Cardiac fibroblast (primary cell): ENCODE measurements at places on chromosomes 6 and 20.

- peak; percentile 92 for DNase-seq
Observed at GRCh38 chr20:8073024-8073832, 53.7 kb upstream of the TMX4 start.

GRCh38 chr6:72530152-72530551, 91.7 kb upstream of the KCNQ5 start:
- no peak for DNase-seq

GRCh38 chr6:4849226-4850022, 73.2 kb downstream of the CDYL start:
- DNase-seq: no peak

GRCh38 chr6:168299541-168300511, 19.8 kb downstream of the DACT2 start:
- no peak for DNase-seq

GRCh38 chr6:1800845-1801244, 191.1 kb downstream of the FOXC1 start:
- no peak for DNase-seq

GRCh38 chr20:31837896-31838397, 7.5 kb downstream of the FOXS1 start:
- peak; percentile 46 for DNase-seq

GRCh38 chr6:151481786-151482185, 12.0 kb upstream of the CCDC170 start:
- DNase-seq: no peak

DNA sequence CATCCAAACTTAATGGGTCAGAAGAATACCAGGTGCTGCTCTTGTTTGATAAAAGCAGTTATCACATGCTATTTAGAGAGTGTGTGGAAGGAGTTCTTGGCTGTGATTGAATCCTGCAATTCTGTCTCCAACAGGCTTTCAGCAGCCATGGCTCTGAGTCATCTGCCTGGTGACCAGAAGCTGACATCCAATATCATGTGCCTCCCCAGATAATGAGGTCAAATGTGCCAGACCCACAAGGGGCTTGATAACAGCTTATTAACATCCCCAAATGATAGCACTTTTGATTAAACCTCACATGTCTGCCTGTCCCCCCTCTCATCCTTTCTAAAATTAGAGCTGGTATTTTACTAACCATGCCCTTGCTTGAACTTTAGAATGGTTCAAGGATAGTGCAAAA, 175.7 kb upstream of the PLN start:
- peak; percentile 23 for DNase-seq

DNA sequence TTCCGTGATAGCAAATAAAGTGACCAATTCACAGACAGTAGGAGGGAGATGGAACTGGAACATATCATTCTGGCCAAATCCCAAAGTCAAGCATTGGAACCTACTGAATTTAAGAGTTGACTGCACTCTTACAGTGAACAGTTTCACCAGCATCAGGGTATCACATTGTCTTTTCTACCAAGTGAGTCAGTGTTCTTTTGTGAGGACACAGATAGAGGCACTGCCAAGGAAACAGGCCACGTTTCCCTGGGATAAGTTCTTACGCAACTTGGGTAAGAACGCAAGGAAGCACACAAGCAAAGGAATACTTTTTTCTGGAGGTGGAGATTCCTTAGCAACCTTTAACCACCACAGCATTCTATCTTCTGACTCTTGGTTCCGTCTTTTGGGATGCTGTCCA, 28.6 kb upstream of the ENPP5 start:
- DNase-seq: peak; percentile 70

DNA sequence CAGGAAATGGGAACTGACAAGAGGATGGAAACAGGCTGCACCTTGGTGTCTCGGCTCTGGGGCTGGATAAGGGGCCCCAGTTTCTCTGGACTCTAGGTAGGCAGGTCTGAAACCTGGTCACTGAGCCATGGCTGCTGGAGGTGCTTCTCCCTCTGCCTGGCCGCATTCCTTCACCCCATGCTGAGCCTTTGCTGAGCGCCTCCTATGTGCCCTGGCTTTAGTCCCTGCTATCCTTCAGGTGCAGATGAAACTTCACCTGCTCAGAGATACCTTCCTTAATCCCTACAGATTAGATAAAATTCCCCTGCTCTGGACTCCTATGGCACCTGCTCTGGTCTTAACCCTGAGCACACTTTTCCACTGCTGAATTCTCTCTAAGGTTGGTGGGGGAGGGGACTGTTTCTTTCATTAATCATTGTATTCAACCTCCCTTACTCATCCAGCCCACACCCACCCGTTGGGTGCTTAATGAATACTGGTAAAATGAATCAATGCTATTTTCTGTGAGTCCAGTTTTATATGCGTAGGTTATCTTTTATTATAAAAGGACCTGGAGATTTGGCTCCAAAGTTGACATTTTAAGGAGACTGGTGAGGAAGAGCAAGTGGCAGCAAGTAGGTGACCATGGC, 19.3 kb downstream of the MYLK4 start:
- DNase-seq: peak; percentile 27
